RCC 7860 (cell line): ENCODE measurements at places on chromosomes 4 and X.

GRCh38 chrX:71996136-71996535 is 85.5 kb downstream of the NHSL2 start:
- no peak for DNase-seq

- no peak for DNase-seq
These were observed 9.0 kb upstream of the HPF1 start for GRCh38 chr4:169766741-169767140.

DNA sequence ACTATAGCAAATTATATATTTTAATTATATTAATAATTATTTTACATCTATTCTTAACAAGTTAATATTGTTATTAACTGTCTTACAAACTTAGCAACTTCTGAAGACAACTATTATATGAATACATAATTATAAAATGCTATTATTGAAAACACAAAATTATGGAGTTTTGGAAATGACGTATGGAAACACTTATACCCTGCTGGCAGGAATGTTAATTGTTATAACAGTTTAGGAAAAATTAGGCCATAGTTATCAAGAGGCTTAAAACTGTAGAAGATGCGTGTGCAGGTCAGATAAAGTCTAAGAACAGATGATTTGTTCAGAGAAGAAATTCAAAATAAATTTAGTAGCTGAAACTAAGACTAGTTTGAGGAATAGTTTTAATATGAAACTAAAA is 211.7 kb downstream of the FAT4 start:
- no peak for DNase-seq

GRCh38 chr4:39166669-39167068 is 15.7 kb upstream of the WDR19 start:
- DNase-seq = no peak

DNA sequence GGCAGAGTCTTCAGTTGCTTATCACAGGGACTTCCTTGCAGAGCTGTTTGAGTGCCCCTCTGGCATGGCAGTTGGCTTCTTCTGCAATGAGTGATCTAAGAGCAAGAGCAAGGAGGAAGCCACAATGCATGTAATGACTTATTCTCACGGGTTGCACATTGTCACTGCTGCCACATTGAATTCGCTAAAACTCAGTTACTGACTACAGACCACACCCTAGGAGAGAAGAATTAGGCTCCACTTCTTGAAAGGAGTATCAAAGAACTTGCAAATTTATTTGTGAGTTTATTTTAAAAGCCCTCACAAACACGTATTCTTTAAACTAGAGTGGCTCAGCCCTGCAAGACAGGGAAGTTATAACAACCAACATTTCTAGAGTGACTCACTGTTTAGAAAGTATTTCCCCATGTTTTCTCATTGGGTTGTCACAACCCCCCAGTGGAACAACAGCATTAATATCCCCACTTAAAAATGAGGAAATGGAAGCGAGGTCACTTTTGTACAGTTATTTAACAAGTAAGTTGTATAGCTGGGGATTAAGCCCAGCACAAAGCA is 32.4 kb upstream of the RBPJ start:
- DNase-seq = no peak

DNA sequence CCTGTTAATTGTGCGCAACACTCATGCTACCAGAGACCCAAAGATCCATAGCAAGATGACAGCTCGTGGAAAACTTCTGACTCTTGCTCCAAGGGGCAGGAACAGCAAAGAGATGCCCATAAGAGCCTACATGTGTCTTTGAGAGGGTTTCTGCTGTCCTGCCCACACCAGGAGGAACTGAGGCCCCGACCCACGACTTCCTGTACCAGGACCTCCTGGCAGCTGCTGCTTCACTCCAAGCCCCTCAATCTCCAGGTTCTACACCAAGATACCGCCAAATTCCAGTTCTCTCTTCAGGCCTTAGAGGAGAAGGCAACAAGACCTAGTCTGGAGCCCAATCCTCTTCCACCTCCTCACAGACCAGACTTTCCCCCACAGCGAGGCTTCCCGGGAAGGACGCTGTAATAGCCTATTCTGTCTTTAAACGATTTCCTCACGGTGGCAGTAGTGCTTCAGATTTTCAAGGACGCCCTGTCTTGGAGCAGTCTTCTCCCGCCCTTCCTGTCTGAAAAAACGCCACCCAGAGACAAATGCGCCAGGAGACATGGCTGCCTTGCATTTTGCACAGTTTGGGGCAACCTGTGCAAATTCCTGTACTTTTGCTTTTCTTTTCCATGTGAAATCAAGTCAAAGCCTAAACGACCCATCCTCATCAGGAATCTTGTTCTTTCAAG is 230.2 kb upstream of the STK26 start:
- DNase-seq = peak; percentile 15

DNA sequence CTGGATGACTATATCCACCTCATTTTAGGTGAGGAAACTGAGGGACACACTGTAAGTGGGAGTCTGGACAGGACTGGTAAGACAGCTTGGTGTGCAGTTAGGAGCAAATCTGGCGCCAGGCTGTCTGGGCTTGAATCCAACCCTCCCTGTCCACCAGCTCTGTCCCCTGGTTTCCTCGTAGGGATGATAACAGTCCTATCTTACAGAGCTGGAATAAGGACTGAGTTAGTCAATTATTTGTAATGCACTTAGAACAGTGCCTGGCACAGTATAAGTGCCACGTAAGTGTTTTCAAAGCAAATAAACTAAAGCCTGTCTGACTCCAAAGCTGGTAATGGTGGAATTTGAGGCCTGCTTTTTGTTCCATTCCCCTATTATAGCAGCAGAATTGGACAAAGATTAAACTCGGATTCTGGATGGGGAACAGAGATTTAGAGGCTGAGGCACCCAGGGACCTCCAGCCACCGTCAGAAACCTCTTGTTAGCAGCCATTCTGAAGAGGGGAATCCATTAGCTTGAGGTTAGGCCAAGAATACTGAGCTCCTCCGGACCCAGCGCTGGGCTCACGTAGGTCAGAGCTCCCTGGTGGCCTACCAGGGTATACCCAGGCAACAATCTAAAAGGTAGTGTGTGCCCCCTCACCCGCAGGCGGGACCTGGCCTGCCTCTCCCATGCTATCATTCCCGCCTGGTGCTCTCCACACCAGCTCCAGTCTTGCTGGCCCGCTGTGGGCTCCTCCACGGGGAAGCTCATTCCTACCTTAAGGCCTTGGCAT is 102.1 kb downstream of the UCHL1 start:
- no peak for DNase-seq

GRCh38 chrX:12411831-12412230 is 273.6 kb downstream of the FRMPD4 start:
- no peak for DNase-seq

- no peak for DNase-seq
These were observed 52.3 kb downstream of the GUCY1B1 start for GRCh38 chr4:155811083-155811482.

DNA sequence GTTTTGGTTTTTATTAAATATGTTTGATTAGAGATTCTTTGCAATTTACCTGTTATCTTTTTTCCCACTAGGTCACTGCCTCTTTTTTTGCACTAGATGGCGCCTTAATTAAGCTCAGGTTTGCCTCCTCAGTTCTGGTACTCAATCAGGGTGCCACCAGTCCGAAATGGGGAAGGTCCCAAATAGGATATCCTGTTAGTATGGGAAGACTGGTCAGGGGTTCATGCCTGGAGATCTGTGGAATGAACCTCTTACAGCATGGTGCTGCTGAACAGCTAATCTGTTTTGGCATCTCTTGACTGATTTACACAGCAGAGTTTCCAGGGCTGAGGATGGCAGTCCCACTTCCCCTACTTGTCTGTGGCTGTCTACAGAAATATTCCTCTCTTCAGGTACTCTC is 24.2 kb upstream of the VSIG1 start:
- DNase-seq = no peak

- DNase-seq = no peak
These were observed 37.0 kb upstream of the UGT8 start for GRCh38 chr4:114561590-114561989.

GRCh38 chr4:79078339-79078738 is 139.1 kb upstream of the PAQR3 start:
- DNase-seq = no peak

DNA sequence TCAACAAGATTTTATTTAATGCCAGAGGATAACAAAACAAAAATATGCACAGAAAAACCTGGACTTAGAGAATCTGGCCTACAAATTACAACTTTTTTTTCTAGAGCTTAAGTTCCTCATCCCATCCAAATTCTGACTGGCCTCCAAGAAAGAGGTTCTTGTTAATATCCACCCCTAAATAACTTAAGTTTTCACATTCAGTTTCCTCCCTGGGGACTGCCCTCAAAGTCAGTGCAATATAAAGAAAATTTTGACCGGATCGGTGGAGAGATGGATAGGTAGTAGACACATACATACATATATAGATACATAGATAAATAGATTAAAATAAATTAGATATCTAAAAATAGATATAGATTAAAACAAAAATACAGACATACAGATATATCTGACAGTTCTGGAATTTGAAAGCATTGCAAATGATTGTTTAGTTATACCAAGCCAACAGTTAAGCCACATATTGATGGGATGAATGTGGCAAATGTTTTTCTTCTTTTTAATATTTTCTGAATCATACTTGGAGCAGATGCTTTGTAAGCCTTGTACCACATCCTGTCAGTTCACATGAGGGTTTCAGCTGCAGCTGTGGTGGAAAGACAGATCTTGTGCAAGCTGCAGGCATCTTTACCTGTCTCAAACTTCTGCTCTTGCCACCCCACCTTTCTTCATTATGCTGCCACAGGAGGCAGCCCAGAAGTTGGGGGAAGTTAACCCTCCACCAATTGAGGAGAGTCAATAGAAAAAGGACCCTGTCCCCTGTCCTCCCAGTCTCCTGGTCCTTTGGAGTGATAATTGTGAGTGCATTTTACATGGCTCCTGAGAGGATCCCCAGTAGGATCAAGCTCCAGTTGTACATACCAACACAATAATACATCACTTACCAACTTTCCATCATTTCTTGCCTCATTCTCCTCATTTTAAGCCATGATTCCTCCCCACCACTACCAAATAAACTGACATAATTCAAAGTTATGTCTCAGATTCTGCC is 58.5 kb upstream of the PRDM8 start:
- no peak for DNase-seq

- DNase-seq = peak; percentile 49
These were observed 15.7 kb downstream of the OFD1 start for GRCh38 chrX:13750204-13750603.

- peak; percentile 28 for DNase-seq
These were observed 853.4 kb downstream of the STIM2 start for GRCh38 chr4:27714073-27714472.

- DNase-seq = peak; percentile 51
These were observed 1.5 kb downstream of the BRWD3 start for GRCh38 chrX:80807992-80808735.

DNA sequence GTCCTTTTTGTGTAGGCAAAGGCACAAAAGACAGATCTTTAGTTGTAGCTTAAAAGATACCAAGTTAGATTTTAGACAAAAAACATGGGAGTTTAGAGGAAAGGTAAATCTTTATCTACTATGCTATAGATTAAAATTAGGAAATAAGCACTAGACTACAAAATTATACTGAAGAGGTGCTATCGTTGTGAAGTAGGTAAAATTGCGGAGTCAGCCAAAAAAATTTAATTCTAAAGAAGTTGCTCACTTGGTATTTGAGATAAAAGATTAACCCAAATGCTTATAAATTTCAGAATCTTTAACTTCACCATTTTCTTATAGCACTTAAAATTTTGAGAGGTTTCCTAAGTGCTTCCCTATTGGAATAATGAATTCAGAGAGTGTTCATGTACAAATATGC is 604.1 kb downstream of the GRXCR1 start:
- DNase-seq = no peak

DNA sequence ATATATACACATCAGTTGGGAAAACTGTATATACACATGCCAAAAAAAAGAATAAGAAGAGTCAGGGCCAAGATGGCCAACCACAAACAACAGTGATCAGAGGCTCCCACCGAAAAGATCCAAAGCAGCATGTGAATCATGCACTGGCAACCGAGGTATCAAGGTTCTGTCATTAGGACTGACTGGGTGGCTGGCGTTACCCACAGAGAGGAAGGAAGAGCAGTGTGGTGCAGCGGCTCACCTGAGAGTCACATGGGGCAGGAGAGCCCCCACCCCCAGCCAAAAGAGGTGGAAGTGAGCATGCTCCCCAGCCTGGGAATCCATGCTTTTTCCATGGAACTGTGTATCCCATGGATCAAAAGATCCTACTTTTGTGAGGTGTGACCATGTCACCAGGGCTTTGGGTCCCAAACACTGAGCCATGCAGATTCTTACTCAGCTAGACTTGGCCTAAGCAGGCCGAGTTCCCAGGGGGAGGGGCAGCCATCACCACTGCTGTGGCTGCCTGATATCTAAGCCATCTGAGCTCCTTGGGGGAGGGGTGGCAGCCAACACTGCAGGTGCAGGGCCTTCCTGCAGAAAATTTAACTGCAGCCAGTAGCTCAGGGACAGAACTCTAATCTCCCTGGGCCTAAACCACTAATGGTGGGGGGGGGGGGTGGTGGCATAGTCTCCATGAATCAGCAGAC is 52.8 kb downstream of the P2RY10 start:
- no peak for DNase-seq

- DNase-seq = no peak
These were observed 47.6 kb downstream of the ABCG2 start for GRCh38 chr4:88110826-88111225.

- DNase-seq = peak; percentile 53
These were observed 4.3 kb downstream of the BLOC1S4 start for GRCh38 chr4:6720202-6720699.

- no peak for DNase-seq
These were observed 313.4 kb downstream of the TENM3 start for GRCh38 chr4:182556580-182556979.

GRCh38 chrX:66023385-66024091 is 16.3 kb downstream of the VSIG4 start:
- no peak for DNase-seq

GRCh38 chr4:7281691-7282665 is 89.6 kb downstream of the SORCS2 start:
- DNase-seq = no peak

DNA sequence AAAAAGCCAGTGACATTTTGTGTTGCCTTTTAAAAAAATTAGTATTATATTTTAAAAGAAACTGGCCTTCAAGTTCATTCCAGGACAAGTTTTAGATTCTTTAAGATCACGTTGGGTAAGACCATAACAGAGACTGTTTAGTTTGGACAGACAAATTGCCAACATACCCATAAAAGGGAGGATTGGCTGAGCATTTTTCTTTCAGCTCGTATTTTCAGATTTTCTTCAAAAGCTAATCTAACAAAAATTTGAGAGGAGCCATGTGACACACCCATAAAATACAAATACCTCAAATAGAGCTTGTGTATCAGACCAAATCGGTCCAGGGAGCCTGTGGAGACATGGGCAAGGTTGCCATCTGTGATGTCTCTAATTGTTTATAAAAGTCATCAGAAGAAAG is 74.6 kb upstream of the C1QTNF7 start:
- no peak for DNase-seq

DNA sequence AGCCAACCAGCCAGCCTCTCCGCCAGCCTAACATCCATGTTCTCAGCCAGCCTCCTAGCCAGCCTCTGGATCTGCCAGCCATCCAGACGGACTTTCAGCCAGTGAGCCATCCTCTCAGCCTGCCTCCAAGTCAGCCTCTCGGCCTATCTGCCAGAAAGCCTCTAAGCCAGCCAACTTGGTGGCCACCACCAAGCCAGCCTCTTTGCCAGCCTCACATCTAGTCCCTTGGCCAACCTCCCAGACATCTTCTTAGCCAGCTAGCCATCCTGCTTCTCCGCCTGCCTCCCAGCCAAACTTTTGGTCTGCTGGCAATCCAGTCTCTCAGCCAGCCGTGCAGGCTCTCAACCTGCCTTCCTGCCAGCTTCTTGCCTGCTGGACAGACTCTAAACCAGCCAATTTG is 16.4 kb upstream of the ARAP2 start:
- no peak for DNase-seq

- DNase-seq = peak; percentile 65
These were observed 43.5 kb downstream of the CLOCK start for GRCh38 chr4:55503169-55503568.
